Renal pelvis (tissue), 12 donors: ENCODE measurements at places on chromosomes 3 and 15. TPM values are rescaled to one million over a fixed set of nuclear protein-coding genes. Genes with fewer than 3 reads are reported as not detected.

GRCh38 chr15:35486296-35486695 is 59.7 kb downstream of the DPH6 start:
- DNase-seq, result no peak

DNA sequence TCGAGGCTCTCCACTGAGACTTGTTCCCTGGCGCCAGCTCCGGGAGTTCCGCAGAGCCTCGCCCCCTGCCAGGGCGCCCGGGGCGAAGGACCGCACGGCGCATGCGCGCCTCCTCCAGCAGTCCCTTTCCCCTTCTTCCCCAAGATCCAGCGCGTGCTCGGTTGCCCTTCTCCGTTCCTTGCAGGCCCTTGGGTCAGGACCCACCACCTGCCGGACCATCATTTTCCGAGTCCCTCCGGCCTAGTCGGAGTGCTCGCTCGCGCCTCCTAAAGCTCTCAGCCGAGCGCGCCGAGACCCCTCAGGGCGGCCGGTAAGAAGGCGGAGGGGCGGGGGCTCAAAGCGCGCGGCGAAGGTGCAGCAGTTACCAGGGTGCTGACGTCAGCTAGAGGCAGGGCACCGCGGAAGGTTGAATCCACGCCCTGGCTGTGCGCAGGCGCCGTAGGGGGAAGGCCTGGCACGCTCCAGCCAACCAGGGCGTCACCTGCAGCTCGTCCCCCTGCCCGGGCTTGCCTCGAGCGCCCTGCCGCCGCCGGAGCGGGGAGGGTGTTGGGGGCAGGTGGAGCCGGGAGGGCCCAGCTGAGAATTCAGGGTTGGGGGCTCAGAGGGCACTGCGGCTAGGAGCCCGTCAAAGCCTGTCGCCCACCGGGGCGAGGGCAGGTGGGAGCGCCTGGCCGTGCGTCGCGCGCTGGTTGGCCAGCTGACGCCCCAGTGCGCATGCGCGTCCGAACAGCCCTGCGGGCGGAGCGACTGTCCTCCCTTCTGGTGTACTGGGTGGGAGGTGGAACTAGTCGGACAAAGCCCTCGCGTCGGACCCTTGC is at the start of gene TCAIM:
TCAIM (plus strand) TSS at position 757 of the 818 bp plus-strand sequence. CDS start 16,017 bp downstream, outside the sequence.
- peak; percentile 97 for DNase-seq

- DNase-seq, result no peak
Observed at GRCh38 chr3:134971306-134971705, 176.2 kb downstream of the EPHB1 start.

GRCh38 chr3:46642971-46643370 is 30.6 kb downstream of the FAM240A start:
- no peak for DNase-seq

DNA sequence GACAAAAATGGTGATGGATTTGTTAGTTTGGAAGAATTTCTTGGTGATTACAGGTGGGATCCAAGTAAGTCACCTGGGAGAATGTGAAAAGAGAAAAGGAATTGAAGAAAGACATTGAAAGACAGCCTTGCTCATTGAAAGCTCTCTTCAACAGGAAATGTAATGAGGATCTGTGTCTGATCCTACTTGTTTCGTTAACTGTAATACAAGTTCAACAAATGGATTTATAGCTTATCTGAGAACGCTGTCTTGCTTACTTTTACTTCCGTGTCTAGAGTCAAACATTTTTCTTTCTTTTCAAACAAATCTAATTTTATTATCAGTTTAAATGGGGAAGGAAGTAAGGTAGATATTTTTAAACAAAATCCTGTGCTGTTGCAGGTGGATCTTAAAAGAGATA is 15.9 kb downstream of the RCN2 start:
- no peak for DNase-seq

DNA sequence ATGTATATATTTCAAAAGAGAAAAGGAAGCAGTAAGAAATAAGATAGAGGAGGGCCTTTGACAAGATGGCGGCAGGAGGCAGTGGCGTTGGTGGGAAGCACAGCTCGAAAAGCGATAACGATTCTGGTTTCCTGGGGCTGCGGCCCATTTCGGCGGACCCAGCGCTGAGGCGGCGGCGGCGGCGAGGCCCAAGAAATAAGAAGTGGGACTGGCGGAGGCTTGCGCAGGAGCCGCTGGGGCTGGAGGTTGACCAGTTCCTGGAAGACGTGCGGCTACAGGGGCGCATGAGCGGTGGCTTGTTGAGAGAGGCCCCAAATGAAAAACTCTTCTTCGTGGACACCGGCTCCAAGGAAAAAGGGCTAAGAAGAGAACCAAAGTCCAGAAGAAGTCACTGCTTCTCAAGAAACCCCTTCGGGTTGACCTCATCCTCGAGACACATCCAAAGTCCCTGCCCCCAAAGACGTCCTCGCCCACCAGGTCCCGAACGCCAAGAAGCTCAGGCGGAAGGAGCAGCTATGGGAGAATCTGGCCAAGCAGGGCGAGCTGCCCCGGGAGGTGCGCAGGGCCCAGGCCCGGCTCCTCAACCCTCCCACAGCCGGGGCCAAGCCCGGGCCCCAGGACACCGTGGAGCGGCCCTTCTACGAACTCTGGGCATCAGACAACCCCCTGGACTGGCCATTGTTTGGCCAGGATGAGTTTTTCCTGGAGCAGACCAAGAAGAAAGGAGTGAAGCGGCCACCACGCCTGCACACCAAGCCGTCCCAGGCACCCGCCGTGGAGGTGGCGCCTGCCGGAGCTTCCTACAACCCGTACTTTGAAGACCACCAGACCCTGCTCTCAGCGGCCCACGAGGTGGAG is 624.3 kb downstream of the MCTP2 start:
- no peak for DNase-seq

- peak; percentile 48 for DNase-seq
Observed at GRCh38 chr3:178146406-178146831, 389.8 kb upstream of the KCNMB2 start.

- peak; percentile 48 for DNase-seq
Observed at GRCh38 chr3:169286992-169287391, 376.5 kb downstream of the MECOM start.

- no peak for DNase-seq
Observed at GRCh38 chr3:181722156-181722555, 10.4 kb downstream of the SOX2 start.

DNA sequence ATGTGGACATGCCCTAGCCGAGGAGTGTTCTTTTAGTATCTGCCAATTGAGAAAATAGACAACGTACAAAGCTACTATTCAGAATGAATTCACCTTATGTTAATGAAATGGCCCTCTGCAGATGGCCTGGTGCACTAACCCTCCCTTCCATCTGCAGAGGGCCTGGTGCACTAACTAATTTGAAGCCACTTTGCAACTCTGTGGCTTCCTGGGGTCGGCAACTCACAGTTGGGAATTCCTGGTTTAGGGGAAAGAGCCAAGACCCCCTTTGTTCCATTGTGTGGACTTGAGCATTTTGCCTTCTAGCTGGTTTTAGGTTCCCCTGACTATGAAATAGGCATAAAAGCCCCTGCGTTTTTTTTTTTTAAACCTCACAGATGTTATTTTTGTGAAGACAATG is 204.3 kb upstream of the UBE3A start:
- no peak for DNase-seq

GRCh38 chr15:40335938-40336743 is 4.6 kb downstream of the CCDC9B start:
- DNase-seq, result no peak

The ACAN gene
- 2.7 TPM for polyA plus RNA-seq

The CPB1 gene
- polyA plus RNA-seq, result 0.95 TPM

The PGBD4 gene
- polyA plus RNA-seq, result 2.6 TPM

The CHRD gene
- 16.1 TPM for polyA plus RNA-seq

The APOD gene
- polyA plus RNA-seq, result 11.3 TPM
